ENCODE measurements at places on chromosomes 2 and 18.
A peak's percentile ranks its signal among the peaks of the same experiment; 100 is the strongest.

GRCh38 chr2:121031568-121032340 lies 253.2 kb downstream of the TFCP2L1 start:
- DNase-seq = no peak

GRCh38 chr18:55735199-55735855 lies 147.3 kb upstream of the TCF4 start:
- DNase-seq = no peak

DNA sequence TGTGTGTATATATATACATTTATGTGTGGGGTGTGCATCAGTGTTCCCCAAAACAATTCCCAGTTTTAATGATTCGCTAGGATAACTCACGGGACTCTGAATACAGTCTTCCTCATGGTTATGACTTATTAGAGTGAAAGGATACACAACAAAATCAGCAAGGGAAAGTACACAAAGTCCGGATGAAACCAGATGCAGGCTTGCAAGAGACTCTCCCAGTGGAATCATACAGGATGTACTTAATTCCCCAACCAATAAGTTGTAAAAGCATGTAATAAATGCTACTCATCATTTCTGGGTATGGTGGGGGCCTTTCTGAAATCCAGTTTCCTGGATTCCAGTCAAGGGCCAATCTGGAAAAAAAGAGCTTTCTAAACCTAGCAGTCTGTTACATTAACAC lies 654.1 kb upstream of the SYT4 start:
- DNase-seq = no peak

DNA sequence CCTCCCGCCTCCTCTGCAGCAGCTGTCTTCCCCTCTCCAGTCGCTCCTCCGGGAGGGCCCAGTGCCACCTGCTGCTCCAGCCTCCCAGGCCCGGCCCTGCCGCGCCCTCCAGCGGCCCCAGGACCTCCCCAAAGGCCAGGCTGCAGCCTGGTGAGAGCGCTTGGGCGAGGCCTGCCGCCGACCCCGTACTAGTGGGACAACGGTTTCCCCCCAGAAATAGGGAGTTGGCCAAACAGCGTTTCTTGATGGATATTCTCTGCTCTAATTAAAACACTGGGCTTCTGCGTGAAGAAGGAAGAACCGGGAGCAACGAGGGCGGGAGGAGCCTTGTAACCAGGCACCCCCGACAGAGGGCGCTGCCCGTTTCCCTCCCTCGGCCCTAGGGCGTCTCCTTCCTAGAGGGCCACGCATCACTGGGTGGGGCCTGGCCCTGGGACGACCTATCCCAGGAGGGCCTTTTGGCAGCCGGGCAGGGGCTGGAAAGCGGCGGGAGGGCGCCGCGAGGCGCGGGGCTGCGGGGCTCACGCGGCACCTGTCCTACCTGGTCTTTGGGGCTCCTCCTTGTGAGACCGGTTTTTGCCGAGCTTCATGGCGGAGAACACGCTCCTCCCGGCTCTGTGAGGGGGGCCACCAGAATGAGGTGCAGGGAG lies 25.4 kb upstream of the OTOF start:
- peak; percentile 77 for DNase-seq

DNA sequence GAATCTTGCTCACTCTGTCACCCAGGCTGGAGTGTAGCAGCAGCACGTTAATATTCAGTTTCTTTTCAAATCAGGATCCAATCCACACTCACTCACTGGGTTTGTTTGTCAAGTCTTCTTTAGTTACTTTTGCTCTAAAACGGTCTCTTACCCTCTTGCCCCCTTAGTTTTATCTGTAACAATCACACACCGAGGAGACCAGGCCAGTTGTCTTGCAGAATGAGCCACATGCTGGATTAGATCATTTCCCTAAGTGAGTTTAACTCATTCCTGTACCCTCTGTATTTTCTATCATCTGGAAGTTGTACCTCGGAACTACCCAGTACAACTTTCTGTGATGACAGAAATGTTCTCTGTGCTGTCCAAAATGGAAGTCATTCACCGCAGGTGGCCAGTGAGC lies 20.7 kb upstream of the TOGARAM2 start:
- DNase-seq = no peak

DNA sequence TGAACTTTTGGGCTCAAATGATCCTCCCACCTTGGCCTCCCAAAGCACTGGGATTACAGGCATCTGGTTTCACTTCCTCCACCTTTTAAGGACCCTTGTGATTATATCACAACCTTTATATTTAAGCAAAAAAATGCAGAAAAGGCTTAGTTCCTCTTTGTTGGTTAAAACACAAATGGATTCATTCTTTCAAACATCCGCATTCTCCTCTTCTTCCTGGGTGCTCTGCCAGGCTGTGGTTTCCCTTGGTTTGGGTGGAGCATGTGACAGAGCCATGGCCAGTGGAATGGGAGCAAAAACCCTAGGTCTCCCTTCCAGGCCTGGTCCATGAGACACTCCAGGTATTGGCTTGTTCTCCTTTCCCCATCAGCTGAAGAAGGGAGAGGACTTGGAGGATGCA lies 9.9 kb upstream of the SLC66A3 start:
- no peak for DNase-seq

- DNase-seq = no peak
These were observed 145.0 kb downstream of the SRBD1 start for GRCh38 chr2:45466053-45466452.

DNA sequence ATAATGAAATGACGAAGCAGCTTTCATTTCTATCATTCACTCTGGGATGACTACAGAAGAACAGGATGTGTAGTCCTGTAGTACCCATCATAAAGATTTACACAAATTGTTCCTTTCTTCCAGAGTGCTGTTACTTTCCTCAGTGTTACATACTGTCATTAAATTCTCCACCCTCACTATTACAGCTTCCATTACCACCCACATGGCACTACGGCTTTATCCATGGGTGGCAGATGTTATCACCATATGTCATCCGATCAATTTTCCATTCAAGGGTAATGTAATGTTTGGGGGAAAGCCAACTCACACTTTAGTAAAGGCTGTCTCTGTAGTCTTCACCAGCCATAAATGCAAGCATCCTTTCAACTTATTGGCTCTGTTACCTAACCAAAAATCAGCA lies 7.1 kb upstream of the CSRNP3 start:
- DNase-seq = no peak

DNA sequence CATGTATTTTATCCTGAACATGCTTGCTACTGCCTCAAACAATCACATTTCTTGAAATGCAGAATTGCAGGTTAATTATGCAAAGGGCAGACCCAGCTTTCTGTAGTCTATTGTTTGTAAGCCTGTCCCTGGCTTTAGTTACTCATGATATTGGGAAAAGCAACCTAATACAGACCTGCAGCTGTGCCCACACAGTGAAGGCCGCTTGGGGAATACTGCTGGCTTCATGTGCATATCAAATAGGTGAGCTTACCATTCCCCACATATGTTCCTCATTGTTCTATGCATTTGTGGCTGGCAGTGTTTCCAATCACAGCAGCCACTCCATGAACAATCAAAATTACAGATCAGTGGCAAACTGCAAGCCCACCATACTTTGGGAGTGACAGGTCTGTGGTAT lies 186.3 kb downstream of the TMEM163 start:
- no peak for DNase-seq

DNA sequence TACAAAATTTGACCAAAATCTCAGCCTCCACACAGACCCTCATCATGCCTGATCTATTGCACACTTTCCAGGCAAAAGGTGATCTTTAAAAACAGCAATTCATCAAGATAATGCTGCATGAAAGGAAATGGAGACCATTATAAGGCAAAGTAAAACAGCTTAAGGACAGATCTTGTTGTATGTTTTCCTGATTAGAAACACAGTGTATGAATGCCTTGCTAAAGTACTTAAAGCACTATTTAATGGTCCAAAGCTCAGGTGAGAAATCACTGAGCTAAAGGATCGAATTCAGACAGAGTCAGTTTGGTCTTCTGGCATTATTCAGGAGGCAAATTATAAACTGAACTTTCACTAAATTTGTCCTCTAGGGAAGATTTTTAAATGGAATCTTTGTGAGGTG lies 18.7 kb upstream of the FTCDNL1 start:
- DNase-seq = no peak

GRCh38 chr2:188569431-188570165 lies 277.9 kb downstream of the GULP1 start:
- DNase-seq = no peak

DNA sequence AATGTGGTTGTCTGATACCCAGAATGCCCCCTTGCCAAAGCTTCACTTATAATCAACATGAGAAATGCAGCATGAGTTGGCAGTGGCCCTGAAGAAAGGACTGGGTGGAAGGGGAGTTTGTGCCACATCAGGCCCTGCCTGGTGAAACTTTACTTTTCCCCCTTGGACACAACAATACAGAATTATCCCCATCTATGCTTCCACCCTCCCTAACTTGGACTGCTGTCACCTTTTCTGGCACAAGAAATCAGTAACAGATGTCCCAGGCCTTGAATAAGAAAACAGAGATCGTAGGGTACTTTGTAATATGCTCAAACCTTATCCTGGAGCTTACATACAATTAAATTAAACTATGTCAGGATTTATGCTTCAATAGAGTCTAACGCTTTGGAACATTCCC lies 128.9 kb upstream of the SATB2 start:
- DNase-seq = no peak

All from activated CD4-positive, alpha-beta T cell treated with anti-CD3 and anti-CD28 coated beads for 4 hours (primary cell).